Activated CD4-positive, alpha-beta T cell treated with anti-CD3 and anti-CD28 coated beads for 36 hours (primary cell): ENCODE measurements at places on chromosomes 1 and 21.

- DNase-seq, result no peak
Measured at GRCh38 chr1:169133801-169134502, 27.5 kb downstream of the ATP1B1 start.

GRCh38 chr1:150464422-150464826 is 22.8 kb upstream of the TARS2 start:
- peak; percentile 85 for DNase-seq

GRCh38 chr1:2009101-2010053 is 5.8 kb upstream of the CFAP74 start:
- no peak for DNase-seq

GRCh38 chr1:81305997-81306452 is 494.7 kb upstream of the ADGRL2 start:
- no peak for DNase-seq

- DNase-seq, result no peak
Measured at GRCh38 chr1:68149907-68150306, 82.4 kb downstream of the WLS start.

DNA sequence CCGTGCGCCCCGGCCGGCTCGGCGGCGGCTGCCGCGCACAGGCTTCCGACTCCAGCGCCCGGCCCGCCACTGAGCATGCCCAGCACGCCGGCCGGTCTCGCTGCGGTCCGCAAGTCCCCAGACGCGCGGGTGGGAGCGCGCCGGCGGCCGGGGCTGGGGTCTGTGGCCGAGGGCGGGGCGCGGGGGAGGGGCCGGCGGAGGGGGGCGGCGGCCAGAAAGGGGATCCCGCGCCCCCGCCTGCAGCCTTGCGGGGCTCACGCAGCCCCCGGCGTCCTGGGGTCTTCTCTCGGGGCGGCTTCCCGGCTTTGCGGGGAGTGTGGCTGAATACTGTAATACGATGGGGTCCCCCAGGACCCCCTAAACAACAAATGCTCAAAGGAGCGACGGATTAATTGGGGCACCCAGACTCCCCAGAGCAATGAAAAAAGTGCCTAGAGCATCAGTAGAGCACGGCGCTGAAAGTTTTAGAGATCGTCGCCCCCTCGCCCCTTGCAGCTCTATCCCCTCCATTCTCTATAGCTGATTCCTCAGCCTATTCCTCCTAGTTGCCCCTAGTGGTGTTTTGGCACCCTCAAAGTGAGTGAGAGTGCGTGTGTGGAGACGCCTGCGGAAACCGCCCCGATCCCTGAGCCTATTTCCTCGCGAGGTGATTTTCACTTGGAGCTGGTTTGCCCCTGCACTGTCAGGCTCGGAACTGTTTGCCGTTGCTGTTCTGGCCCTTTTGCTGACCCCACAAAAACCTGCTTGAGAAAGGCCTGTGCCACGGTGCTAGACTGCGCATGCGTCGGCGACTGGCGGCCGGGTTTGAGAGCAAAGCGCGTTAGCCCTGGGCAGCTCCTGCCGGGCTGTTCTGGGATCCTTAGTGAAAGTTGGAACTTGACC is at the start of gene VAV3:
Gene VAV3 (minus strand): TSS at position 71 of the 882 bp plus-strand sequence. CDS start 311 bp downstream, outside the sequence.
- DNase-seq, result peak; percentile 78
